ENCODE measurements at places on chromosomes 16 and 17.

GRCh38 chr16:57956270-57956808, 14.6 kb downstream of the CNGB1 start:
- no peak for DNase-seq

- DNase-seq = no peak
These were observed 186.5 kb downstream of the STX8 start for GRCh38 chr17:9389111-9389527.

DNA sequence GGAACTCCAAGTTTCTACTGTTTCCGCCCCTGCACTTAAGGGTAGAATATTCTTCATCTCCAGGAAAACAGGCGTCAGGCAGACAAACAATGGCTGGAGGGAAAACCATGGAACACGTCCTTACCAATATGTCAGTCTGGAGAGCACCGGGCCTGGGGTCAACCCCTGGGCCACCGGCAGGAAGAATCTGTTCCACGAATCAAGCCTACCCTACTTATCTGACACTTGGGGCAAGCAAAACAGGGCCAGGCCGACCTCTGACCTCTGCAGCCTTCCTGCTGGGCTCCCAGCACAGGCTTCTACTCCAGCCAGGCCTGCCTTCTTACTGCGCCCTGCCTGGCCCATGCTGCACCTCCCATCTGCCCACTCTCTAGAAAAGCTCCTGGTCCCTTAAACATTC, 10.1 kb downstream of the VAC14 start:
- no peak for DNase-seq

DNA sequence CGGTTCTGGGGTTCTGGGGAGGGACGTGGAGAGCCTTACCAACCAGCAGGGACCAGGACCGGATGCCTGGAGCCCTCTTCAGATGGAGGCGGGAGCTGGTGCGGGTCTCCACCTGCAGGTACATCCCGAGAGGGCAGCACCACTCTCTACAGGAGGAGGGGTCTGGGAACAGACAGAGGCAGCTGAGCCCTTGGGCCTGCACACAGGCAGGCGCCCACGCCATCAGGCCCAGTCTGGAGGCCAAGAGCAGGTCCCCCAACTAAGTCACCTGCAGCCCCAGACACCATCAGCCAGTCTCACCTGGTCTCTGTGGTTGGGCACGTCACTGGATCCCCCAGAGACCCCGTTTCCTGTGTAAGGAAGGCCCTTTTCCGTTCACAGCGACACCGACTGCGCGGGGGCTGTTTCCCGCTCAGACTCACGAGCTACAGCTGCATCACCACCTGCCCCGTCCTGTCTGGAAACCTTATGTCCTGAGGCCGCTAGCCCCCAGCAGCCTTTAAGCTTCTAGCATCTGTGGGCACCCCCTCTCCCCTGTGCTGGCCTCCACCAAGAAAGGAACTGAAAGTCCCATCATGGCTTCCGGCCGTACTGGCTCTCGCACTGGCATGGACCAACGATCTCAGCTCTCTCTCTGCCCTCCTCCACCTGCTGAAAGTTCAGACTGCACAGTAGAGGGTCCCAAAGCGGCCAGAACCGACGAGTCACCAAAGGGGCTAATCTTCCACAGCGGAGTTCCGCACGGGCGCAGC, 1.2 kb downstream of the CYBC1 start:
- DNase-seq = no peak

GRCh38 chr17:7440113-7440833, 961 bp downstream of the FGF11 start:
- DNase-seq = peak; percentile 31

- DNase-seq = no peak
These were observed 3.0 kb downstream of the CDH1 start for GRCh38 chr16:68739964-68740627.

- no peak for DNase-seq
These were observed 155.2 kb upstream of the EEF2KMT start for GRCh38 chr16:5252791-5253190.
